ENCODE measurements at places on chromosomes 11 and 22. TPM values are rescaled to one million over a fixed set of nuclear protein-coding genes. Genes with fewer than 3 reads are reported as not detected.

GRCh38 chr22:37232140-37232998, 11.7 kb downstream of the RAC2 start:
- H3K27ac ChIP-seq: peak overlapping the region; percentile 99
- H3K4me1 ChIP-seq: peaks cover 97% of the 10 kb centered on the region
- H3K4me3 ChIP-seq: peak overlapping the region; percentile 92
- peak; percentile 59 for DNase-seq
- H3K36me3 ChIP-seq: peaks cover 89% of the 10 kb centered on the region

DNA sequence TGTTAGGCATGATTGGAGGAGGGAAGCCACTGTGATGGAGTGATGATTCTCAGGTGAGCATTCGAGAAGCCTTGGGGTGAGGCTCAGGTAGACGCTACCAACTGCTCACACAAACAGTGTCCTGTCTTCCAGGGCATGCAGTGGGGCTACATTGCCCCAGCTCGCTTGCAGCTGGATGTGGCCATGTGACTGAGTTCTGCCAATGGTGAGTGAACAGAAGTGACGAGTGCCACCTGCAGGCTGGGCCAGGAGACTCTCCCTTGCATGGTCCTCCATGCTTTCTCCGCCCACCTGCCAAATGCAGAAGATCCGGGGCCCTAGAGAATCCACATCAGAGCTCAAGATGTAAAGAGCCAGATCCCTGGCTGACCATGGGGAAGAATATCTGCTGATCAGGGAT, 195.9 kb downstream of the BCR start:
- no peak overlapping the region for H3K4me3 ChIP-seq
- DNase-seq: peak; percentile 78
- H3K4me1 ChIP-seq: no peaks in the 10 kb centered on the region
- H3K27me3 ChIP-seq: peaks cover 3% of the 10 kb centered on the region

Gene SCGB1C1
- total RNA-seq: not detected

GRCh38 chr11:134025082-134025429, 43.8 kb upstream of the JAM3 start:
- H3K27ac ChIP-seq: no peak overlapping the region
- H3K27me3 ChIP-seq: peaks cover under 1% of the 10 kb centered on the region
- no peak overlapping the region for H3K4me3 ChIP-seq
- H3K36me3 ChIP-seq: no peaks in the 10 kb centered on the region
- no peak for DNase-seq

DNA sequence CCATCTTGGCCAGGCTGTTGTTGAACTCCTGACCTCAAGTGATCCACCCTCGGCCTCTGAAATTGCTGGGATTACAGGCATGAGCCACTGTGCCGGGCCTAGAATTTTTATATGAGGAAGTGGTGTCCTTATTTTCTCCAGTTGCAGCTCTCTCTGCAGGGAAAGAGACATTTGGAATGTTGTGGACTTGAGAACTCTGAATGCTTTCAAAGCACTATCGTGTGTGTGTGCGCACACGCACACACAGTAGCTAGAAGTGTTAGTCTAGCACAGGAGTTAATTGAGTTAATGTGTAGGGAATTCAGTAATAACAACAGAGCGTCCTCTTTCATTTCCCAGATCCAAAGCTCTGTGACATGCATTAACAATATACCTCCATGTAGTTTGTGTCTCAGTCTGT, 164.0 kb upstream of the RASSF10 start:
- peaks cover 7% of the 10 kb centered on the region for H3K4me1 ChIP-seq
- no peak overlapping the region for H3K27ac ChIP-seq
- no peak overlapping the region for H3K4me3 ChIP-seq

DNA sequence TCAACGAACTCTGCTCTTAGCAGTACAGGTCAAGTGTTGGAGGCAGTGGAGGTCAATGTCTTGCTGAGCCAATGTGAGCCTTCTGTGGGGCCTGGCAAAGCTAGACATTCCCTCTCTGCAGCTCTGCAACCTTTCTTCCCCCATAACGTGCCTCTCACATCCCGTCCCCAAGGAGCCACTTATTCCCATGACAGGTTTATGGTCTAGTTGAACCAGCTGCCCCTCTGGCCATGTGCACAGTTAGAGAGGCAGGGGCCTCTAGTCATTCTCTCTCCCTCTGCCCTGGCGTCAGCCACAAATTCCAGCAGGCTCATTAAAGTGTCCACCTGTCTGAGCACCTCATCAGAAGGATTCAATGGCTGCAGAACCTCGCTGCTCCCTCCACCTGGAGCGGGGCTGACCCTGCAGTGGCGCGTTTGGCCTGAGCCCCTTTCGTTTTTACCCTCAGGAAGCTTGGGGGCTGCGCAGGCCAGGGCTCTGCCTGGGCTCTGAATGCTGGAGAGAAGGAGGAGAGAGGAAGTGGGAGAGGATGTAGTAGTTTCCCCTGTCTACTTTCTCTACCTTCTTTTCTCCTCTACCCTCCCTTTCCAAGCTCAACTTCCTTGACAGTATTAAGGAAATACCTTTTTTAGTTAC, 302.1 kb upstream of the B3GAT1 start:
- no peak overlapping the region for H3K27ac ChIP-seq
- no peak for DNase-seq
- no peaks in the 10 kb centered on the region for H3K4me1 ChIP-seq
- no peaks in the 10 kb centered on the region for H3K36me3 ChIP-seq

DNA sequence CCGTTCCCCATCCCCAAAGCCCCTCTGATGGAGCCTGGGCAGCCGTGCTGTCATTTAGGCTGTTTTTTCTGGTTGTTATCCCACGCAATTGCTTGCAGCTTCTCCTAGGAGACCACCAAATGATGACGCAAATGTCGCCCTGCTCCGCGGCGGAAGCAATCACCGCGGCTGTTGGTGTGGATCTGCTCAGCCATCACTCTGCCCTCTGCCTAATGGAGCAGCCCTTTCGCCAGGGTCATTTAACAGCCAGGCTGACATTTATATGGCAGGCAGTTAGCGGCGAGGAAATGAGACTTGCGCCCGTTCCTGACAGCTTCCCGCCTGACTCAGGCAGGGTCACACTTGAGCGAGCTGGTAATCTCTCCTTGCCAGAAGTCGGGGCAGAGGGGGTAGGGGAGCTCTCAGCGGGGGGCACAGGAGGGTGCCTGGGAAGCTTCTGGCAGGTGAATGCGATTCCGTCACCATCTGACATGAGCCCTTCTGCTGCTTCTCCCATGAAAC, 97.9 kb upstream of the RTL6 start:
- no peak overlapping the region for H3K27ac ChIP-seq
- no peak overlapping the region for H3K4me3 ChIP-seq
- peak; percentile 16 for DNase-seq
- H3K27me3 ChIP-seq: peaks cover 13% of the 10 kb centered on the region
- peaks cover 3% of the 10 kb centered on the region for H3K4me1 ChIP-seq
- H3K36me3 ChIP-seq: no peaks in the 10 kb centered on the region

Gene IL17REL
- total RNA-seq: 0.16 TPM

DNA sequence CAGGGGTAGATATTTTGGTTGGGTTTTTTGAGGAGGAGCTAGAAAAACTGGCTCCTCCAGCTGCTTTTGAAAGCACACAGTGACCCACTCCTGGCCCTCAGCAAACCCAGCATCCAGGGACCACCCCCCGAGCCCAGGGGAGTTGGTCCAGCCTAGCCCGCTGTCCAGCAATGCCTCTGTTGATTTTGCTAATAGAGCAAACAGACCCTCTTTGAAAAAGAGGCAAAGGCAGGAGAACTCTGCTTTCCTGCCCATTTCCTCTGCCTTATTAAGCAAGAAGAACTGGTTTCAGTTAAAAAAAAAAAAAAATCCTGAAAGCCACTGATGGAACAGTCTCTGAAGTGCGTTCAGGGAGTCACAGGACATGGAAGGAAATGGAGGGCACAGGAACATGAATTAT, 25.3 kb downstream of the ABTB2 start:
- peaks cover 13% of the 10 kb centered on the region for H3K27me3 ChIP-seq
- H3K4me1 ChIP-seq: peaks cover 21% of the 10 kb centered on the region

DNA sequence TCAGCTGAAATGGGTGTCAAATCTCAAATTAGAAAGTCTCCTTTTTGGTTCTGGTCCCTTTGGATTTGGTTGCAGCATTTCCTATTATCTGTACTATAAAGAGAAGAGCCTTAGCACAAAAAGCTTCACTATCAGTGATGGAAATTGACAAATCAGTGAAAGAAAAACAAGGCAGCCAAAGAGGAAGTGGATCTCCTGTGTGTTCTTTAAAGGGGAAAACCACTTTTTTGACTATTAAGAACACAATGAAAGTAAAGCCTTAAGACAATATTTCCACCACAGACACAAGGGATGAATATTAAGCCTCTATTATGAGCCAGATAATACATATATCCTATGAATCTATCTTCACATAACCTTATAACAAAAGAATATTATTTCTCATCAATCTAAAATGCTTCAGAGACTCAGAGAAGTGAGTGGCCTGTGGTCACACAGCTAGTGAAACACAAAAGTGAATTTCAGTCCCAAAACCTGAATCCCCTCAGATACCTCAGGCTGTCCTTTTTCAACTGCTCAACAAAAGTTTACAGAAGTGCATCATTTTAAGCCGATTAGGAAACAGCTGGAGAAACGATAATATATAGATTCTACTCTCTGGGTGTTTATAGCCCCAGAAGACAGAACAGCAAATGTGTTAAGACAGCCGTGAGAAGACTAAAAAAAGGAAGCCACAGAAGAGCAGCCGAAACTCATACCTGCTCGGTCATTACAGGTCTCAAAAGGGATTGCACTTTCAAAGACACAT, 24.4 kb upstream of the FSHB start:
- peaks cover 6% of the 10 kb centered on the region for H3K27me3 ChIP-seq
- no peak overlapping the region for H3K4me3 ChIP-seq
- H3K4me1 ChIP-seq: no peaks in the 10 kb centered on the region
- no peak for DNase-seq

- peaks cover 47% of the 10 kb centered on the region for H3K4me1 ChIP-seq
- peaks cover 21% of the 10 kb centered on the region for H3K36me3 ChIP-seq
- H3K27ac ChIP-seq: peak overlapping the region; percentile 55
- DNase-seq: no peak
- H3K27me3 ChIP-seq: no peaks in the 10 kb centered on the region
These were observed 1.9 kb upstream of the MPZL2 start for GRCh38 chr11:118265954-118266353.

Gene CSRP3
- not detected for total RNA-seq

DNA sequence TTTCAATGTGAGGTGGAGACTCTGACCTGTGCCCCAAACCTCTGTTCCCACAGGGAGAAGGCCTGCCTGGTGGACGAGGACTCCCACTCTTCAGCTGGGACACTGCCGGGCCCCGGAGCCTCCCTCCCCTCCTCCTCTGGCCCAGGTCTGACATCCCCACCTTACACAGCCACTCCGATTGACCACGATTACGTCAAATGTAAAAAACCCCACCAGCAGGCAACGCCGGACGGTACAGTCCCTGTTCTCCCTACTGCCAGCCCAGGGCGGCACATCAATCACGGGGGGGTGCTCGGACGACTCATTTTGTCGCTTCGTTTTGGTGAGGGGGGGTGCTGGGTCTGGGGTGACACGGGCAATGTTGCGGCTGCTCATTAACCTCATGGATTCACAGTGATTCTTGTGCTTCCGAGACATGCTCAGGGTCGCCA, 83.3 kb upstream of the SUSD2 start:
- no peaks in the 10 kb centered on the region for H3K27me3 ChIP-seq
- peaks cover 26% of the 10 kb centered on the region for H3K36me3 ChIP-seq
- no peak overlapping the region for H3K27ac ChIP-seq
- no peak overlapping the region for H3K4me3 ChIP-seq
- H3K4me1 ChIP-seq: no peaks in the 10 kb centered on the region
- DNase-seq: no peak

Measured in activated CD4-positive, alpha-beta T cell treated with anti-CD3 and anti-CD28 coated beads for 36 hours (primary cell).